ENCODE measurements at places on chromosomes 7 and 10.

- no peak for DNase-seq
Observed at GRCh38 chr10:37675449-37675848, 182.0 kb downstream of the ZNF248 start.

DNA sequence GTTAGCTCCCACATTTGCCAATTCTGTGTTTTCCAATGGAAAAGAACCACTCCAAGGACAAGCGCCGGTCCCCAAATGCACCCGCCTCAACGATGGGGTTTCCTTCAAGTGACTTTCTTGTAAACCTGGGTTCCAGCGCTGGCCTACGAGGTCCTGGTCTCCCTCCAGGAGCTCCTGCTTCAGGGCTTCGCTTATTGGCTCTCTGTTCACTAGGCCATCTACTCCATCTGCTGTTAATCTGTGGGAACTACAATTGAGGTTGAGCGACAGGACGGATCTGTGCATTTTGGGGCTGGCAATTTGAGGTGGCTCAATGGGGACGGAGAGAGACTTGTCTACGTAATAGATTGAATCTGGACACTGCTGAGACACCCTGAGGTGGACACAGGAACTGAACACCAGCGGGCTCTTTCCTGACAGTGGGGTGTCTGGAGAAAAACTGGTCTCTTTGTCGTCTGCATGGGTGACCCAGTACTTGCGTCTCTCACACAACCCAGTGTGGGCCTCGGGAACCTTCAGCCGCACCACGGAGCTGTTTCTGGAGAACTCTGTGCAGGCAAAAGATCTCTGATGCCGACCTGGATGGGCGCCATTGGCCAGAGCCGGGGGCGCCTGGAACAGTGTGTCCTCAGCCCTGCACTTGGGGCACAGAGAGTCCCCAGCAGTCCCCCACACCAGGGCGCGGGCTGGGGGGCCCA is 115.9 kb upstream of the ADAM12 start:
- peak; percentile 11 for DNase-seq

GRCh38 chr10:93751832-93752231 is 5.9 kb upstream of the LGI1 start:
- no peak for DNase-seq

GRCh38 chr10:77349226-77349625 is 288.4 kb downstream of the KCNMA1 start:
- DNase-seq, result no peak

DNA sequence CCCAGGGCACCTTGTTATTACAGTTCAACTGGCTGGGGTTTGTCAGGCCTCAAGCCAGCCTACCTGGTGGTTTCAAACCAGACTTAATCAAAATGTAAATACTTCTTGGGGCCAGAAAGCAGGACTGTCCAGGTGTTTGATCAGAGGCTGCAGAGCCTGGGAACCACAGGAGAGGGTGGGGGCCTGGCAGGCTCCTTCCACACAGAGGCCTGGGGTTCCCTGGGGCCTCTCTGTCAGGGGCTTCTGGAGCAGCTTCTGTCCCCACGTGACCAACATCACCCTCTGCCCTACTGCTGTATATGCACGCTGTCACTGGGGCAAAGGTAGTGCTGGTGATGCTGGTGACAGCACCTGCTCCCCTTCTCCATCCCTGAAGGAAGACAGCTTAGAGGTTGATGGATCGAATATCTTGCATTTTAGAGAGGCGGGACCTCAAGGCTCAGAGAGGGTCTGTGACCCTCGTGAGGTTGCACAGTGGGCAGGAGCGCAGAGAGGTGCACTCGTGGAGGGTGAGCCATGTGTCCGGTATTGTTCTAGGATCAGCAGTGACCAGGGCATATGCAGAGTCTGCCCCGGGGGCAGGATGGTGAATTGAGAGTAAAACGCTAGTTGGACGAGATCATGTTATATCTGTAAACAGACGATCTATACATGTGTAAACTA is 95.4 kb downstream of the GRK5 start:
- no peak for DNase-seq

DNA sequence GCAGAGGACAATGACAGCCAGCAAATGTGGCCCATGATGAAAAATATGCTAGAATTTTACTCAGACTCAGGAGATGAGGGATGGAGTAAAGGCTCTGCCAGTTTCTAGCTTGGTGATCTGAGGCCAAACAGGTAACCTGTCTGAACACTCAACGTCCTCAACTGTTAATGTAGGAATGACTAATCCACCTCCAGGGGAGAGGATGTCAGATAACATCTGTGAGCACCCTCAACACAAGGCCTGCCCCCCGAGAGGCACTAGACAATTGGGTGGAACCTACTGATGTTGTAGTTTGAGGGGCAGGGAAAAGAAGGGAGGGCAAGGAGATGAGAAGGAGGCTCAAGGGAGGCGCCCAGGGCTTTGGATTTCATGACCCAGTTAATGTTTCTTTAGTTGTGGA is 445.1 kb downstream of the PLXNA4 start:
- DNase-seq, result no peak

DNA sequence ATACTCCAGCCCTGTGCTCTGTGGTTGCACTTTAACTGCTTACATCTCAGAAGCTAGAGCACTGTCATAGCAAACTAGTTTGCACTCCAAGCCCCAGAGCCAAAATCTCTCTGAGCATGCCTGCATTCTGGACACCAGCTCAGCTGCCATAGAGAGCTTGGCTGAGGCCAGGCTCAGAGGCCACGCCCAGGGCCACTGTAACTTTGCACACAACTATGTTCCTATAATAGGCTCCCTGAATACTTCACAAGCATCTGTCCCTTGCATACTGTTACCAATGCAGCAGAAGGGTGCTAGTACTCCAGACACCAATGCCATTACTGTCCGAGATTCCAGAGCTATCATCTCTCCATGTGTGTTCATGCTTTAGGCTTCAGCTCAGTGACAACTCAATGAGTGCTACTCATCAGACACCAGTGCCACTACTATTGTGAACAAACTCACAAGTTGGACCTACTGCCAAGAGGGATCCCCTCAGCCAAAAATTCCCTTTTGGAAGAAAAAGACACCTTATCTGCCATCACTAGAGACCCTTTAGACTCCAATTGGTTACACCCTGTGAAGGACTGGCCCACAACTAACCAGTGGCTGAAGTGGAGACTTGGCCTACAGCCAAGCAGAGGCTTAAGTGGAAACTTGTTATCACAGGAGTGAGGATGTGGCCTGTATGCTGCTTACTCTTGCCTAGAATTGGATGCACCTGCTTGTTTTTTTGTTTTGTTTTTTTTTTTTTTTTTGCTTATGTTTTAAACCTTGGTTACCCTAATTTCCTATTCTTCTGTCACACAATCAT is 211.6 kb upstream of the MAGI2 start:
- DNase-seq, result no peak

GRCh38 chr7:92425311-92425947 is 21.9 kb upstream of the GATAD1 start:
- DNase-seq, result no peak

- no peak for DNase-seq
Observed at GRCh38 chr10:31647861-31648260, 280.8 kb downstream of the ARHGAP12 start.

DNA sequence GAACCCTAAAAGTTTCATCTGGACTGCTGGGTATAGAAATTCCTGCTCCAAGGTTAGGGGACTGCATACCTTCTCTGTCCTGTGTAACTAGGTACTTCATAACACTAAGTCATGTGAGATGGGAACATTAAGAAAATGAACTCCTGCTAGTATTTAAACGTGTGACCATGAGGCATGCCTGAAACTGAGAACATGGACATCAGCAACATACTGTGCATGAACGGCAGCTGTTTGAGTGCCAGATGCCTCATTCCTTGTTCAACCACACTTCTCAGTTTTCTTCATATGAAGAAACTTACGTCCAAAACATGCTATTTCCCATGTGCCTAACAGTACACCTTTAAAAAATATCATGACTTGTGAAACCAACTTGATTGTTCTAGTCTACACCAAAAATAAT is 88.5 kb downstream of the CREM start:
- no peak for DNase-seq

DNA sequence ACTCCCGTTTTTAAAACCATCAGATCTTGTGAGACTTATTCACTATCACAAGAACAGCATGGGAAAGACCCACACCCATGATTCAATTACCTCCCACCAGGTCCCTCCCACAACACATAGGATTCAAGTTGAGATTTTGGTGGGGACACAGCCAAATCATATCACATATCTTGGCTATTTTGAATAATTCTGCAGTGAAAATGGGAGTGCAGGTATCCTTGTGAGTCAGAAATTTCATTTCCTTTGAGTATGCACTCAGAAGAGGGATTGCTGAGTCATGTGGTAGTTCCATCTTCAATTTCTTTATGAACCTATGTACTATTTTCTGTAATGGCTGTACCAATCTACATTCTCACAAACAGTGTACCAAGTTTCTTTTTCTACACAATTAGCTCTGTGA is 125.8 kb downstream of the ANKRD7 start:
- no peak for DNase-seq

Measured in NCI-H526 treated with DMSO at 0.1 percent for 48 hours (cell line).